ENCODE measurements at places on chromosomes 6 and 20.
A peak's percentile ranks its signal among the peaks of the same experiment; 100 is the strongest.

- DNase-seq: no peak
Measured at GRCh38 chr20:3861191-3861590, 14.6 kb downstream of the MAVS start.

- DNase-seq: no peak
Measured at GRCh38 chr20:51319522-51319921, 223.0 kb downstream of the NFATC2 start.

GRCh38 chr6:1381481-1382330, 7.7 kb upstream of the FOXF2 start:
- DNase-seq: peak; percentile 55

DNA sequence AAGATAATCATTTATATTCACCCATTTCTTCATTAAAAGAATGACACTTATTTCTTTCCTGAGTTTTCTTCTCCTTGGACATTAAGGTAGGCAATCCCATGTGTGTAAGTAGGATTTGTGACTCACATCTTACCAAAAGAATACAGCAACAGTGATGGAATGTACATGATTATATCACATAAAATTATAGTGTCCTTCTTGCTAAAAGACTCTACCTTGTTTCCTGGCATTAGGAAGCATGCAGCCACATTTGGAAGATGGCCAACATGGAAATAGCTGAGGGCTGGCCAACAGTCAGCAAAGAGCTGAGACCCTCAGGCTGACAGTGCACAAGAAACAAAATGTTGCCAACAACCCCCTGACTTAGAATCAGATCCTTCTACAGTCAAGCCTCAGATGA, 327.9 kb upstream of the MARCKS start:
- no peak for DNase-seq

GRCh38 chr6:27267857-27268434, 20.4 kb downstream of the PRSS16 start:
- no peak for DNase-seq

GRCh38 chr6:55495277-55495676, 83.7 kb downstream of the HMGCLL1 start:
- DNase-seq: no peak

DNA sequence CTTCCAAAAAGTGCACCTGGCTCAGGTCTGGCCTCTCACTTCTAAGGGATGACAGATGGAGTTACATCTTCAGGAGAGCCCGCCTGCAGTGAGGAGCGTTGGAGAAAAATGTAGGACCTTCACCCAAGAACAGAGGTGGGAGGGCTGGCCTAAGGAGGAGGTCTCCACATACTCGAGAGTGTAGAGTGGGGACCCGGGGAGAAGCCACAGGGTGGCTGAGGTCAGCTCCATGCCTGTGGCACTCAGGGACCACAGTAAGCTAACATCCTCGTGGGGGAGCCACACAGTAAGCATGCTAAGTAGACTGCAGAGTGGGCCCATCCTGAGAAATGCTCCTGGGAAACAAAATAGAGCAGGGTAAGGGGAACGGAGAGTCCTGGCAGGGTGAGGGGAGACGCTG, 24.0 kb downstream of the AAR2 start:
- no peak for DNase-seq

GRCh38 chr6:42182101-42182500, 8.9 kb downstream of the GUCA1A start:
- no peak for DNase-seq

GRCh38 chr6:21595285-21596144, 2.0 kb downstream of the SOX4 start:
- peak; percentile 31 for DNase-seq

DNA sequence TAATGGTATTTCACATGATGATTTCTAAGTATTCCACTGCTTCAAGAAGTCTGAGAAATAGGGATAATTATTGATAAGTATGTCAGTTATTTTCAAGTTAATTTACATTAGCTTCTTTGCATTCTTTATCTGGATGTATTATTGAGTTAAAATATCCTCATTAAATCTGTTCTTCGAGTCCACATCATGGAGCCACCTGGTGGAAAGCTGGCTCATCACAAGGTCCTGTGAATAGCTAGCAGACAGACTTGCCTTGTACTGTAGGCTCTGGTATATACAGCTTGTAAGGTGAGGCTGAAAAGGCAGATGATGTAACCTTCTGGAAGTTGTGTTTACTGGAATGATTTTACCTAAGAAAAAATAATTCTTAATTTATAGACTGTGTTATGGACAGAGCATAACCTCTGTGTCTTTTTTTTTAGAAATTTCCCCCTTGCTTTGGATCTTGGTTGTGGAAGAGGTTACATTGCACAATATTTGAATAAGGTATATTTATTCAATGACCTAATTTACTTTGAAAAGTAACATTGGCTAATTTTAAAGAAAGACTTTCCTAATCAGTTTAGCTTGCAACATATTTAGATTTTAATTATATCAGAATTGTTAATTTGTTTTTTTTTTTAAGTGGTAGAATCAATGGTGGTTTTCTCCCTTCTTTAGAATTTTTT, 3.5 kb downstream of the NDUFAF5 start:
- DNase-seq: peak; percentile 68

DNA sequence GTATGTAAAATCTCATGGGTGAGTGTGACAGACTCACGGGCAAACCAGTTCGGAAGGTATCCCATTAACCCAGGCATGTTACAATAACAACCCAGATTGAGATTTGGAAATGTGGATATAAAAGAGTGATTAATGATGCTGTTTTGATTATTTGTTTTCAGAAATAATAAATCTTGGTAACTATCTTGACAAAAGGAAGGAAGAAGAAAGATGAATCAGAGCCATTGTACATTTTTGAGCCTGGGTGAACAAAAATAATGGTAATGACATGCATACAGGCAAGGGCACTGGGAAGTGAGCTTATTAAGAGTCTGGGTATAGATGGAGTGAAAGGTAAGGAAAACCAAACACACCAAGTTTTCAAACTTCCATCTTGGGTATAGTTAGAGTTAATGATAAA, 862.0 kb downstream of the PHF3 start:
- no peak for DNase-seq

GRCh38 chr6:119637768-119638167, 288.2 kb upstream of the MAN1A1 start:
- no peak for DNase-seq

- DNase-seq: no peak
Measured at GRCh38 chr6:160000280-160000704, 31.4 kb downstream of the IGF2R start.

DNA sequence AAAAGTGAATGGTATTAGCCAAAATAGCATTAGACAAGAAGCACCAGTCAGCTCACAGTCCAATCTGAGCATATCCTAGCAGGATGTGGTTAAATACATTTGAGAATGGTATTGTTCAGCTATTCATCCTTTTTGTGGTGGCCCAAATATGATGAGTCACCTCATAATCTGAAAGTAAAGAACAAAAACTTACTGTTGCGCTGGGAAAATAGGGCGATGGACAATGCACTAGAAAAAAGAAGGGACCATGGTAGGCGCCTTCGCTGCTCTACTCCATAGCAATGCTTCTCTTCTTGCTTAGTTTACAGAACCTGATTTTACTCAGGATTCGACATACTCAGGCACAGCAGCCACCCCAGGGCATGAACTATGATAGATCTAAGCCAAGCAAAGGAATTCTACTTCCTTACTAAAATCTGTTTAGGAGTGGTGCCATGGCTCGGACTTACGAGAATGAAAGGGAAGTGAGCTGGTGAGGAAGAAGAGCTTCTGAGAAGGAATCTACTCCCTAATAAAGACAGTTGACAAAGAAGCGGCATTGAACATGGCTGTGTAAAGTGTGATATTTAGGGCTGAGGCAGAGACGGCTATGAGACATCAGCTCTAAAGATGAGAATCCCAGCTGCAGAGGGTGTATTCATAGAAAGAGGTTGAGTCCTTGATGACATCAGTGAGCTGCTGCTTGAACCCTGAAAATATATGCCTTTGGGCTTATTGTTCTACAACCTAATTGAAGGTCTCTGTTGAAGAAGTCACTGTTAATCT, 16.6 kb upstream of the FBXO9 start:
- peak; percentile 10 for DNase-seq

GRCh38 chr20:33521461-33521860, 31.6 kb downstream of the CBFA2T2 start:
- DNase-seq: no peak

GRCh38 chr20:55386686-55387085, 618.6 kb downstream of the CBLN4 start:
- DNase-seq: no peak

- no peak for DNase-seq
Measured at GRCh38 chr6:33377171-33377570, 14.5 kb upstream of the KIFC1 start.

DNA sequence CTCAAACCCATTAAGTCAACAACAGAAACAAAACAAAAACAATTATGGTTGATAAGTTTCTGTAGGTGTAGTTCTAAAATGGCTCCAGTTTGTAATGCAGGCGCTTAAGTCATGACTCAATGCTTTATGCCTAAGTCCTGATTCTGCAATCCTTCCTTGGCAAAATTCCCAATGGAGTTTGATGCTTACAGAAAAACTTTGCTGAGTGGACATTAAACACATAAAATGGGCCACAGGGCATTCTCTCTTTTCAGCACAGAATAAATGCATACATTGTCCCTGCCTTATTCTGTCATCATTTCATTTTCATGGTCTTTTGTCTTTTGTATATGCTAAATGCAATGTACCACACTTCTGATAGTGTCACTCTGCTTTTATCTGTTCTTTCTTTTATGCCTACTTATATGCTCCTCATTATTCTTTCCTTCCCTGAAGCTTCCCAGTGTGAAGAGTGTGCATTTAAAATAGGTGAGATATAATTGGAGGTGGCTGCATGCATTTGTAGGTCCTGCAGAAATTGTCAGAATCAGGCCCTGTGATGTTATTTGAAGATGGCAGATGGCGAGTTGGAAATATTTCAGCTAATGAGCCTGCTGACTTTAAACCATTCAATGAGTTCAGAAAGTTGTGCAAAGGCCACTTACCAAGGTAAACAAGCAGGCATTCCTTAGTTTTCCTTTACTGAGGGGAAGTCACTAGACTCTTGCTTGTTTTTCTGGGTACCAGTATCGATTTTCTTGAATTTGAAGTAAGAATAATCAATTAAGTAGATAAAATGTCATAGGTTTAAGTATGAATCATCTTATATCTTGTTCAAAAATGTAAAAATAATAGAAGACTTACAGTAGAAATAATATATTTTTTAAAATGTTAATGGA, 313.1 kb downstream of the TRDN start:
- no peak for DNase-seq

- DNase-seq: peak; percentile 20
Measured at GRCh38 chr6:107634324-107635056, 144.6 kb downstream of the SOBP start.

DNA sequence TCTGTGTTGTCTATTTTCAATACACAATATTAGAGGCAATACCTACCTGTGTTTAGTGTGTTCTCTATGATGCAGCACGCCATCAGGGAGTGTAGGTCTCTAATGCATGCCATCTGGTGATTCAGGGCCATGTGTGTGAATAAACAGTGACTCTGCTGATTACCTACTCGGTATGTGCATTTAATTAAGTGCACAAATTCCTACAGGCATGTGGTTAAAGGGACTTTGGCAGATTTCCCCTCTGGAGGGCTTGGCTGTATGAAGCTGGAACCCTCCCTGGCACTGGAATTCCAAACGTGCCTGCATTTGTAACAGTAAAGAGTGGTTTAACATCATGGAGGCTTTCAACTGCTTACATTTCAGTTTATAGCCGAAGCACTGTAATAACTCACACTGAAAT, 401.5 kb upstream of the SASH1 start:
- no peak for DNase-seq

DNA sequence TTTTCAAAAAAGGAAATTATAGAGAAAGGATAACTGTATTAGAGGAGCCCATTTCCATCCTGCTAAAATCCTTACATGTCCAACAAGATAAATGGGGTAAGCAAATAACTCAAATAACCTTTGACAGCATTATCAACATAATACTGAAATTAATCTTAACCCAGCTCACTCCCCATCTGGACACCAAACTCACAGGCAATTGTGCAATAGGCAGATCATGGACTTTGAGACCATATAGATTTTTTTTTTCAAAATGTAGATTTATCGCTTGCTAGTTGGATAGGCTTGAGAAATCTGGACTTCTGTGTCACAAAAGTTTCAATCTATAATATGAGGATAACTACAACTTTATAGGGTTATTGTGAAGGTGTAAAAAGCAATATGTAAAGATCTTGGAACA, 134.4 kb upstream of the ASCC3 start:
- DNase-seq: no peak

GRCh38 chr6:7879980-7880717, 30.4 kb downstream of the TXNDC5 start:
- DNase-seq: no peak

GRCh38 chr6:139941826-139942225, 567.4 kb upstream of the CITED2 start:
- DNase-seq: no peak

GRCh38 chr6:74574794-74575193, 631.1 kb downstream of the COL12A1 start:
- DNase-seq: no peak

DNA sequence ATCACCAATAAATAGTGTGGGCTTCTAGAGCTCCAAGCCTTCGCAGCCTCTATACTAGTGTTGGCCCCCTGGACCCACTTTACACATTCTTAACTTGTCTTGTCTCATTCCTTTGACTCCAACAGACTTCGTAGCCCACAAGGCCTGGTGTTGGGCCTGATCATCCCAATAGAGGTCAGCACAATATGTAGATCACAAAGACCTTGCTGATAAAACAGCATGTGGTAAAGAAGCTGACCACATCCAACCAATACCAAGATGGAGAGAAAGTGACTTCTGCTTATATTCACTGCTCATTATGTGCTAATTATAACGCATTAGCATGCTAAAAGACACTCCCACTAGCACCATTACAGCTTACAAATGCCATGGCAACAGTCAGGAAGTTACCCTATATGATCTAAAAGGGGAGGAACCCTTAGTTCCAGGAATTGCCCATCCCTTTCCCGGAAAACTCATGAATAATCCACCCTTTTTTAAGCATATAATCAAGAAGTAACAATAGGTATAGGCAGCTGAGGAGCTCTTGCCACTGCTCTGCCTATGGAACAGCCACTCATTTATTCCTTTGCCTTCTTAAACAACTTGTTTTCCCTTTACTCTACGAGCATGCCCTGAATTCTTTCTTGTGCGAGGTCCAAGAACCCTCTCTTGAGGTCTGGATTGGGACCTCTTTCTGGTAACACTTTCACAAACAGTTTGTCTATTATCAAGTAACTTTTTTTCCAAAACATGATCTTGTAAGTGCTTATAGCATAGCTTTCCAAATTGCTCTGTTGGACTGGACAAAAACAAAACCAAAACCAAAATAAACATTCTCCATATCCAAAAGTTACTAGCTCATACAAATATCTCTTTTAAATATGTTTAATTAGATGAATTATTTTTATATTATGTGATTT, 54.6 kb upstream of the ECHDC1 start:
- DNase-seq: no peak

GRCh38 chr6:19976411-19977129, 139.4 kb downstream of the ID4 start:
- DNase-seq: no peak

GRCh38 chr6:54011277-54011648, 100.0 kb upstream of the MLIP start:
- no peak for DNase-seq

- DNase-seq: peak; percentile 62
Measured at GRCh38 chr6:107116328-107116892, 1.1 kb upstream of the BEND3 start.

- DNase-seq: no peak
Measured at GRCh38 chr6:39207416-39208222, 21.7 kb downstream of the KCNK5 start.

GRCh38 chr6:169014211-169015197, 239.1 kb downstream of the THBS2 start:
- no peak for DNase-seq
